ENCODE measurements at places on chromosomes 11 and 22.
A peak's percentile ranks its signal among the peaks of the same experiment; 100 is the strongest.

GRCh38 chr22:44582016-44582415, 84.0 kb upstream of the RTL6 start:
- DNase-seq = no peak

- DNase-seq = peak; percentile 45
These were observed 681 bp upstream of the ARHGEF12 start for GRCh38 chr11:120335556-120335907.

DNA sequence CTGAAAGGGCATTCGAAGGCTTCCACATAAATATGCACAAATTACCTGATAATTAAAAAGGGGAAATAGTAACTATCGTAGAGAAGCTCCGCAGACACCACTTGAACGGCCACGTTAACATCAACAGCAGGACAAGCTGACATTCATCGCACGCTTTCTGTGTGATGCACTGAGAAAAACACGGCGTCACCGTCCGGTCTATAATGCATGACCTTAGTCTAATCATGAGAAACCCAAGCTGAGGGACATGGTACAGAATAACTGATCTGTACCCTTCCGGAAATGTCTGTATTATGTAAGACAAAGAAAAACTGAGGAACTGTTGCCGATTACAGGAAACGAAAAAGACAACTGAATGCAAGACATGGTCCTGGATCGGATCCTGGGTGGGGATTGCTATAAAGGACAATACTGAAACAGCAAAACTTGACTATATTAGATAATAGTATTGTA, 678 bp upstream of the RANGAP1 start:
- no peak for DNase-seq

- no peak for DNase-seq
These were observed 2.5 kb upstream of the RCOR2 start for GRCh38 chr11:63919267-63920125.
